ENCODE measurements at places on chromosomes 7 and 10.

DNA sequence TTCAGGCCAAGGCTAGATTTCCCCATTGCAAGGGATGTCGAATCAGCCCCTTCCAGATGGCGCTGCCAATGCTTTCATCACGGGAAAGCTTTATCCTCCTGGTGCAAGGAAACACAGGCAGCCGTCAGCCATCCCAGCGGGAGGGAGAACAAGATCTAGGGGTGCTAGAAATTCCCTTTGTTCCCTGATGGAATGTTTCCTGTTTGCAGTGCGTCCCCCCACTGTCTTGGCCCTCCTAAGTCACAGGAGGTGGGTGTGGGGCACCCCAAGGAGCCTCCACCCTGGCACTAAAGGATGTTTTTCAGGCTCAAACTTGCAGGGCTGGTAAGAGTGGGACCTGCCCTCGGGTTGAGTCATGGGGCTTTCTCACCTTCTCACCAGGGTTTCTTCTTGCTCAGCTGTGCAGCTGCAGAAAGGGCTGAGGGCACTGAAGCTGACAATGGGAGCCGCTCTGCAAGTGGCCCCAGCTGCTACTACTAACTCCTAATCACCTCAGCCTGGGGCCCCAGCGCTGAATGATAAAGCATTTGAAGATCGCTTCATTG is 103.6 kb downstream of the PRPF18 start:
- no peak for DNase-seq

- DNase-seq: no peak
Measured at GRCh38 chr7:39621784-39622411, 1.5 kb upstream of the RALA start.

DNA sequence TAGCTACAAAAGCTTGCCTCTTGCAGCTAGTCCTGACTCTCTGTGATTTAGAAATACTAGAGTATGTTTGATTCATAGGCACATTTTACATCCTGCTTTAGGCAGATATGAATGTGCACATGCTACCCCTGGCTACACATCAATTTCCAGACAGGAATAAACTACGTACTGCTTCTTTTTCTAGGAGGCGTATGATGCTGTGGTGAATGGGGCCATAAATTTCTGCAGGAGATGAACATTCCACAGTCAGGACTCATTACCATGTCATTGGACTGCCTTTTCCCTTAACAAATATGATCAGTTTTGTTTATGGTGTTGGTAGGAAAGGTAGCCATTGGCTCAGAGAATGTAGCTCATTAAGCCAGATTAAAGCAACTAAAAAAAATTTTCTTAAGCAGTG is 50.1 kb upstream of the IFRD1 start:
- no peak for DNase-seq

GRCh38 chr10:47109906-47110305 is 190.1 kb upstream of the GDF10 start:
- DNase-seq: no peak

DNA sequence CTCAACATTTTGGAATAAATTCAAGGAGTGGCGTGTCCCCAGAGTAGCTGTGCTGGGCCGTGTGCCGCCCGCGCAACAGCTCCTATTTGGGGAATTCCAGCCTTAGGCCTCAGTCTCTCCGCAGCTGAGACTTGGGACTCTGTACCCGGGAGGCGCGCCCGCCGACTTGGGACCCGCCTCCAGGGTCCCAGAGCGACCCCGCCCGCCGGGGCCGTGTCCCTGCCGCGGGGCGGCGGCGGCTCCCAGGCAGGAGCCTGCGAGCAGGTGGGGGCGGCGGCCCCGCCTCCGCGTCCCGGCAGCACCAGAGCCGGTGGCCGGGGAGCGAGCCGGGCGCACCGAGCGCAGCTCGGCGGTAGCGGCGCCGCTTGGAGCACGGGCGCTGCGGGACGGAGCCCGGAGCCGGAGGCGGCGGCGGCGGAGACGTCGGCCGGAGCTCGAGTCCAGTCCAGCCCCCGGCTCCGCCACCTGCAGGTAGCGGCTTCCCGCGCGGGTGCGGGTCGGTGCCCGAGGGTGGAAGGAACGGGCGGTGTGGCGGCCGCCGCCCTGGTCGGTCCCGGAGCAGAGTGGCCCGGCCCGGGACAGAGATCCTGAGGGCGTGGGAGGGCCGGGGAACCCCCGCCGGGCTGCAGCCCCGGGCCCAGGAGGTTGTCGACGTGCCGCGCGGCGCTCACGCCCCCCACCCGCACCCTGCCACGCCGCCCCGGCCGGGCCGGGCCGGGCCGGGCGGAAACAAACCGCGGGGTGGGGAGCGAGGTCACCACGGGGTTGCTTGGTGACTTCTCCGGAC is at the start of gene WIPF3:
Gene WIPF3 (plus strand): TSS at position 301 of the 787 bp plus-strand sequence. CDS start 28,217 bp downstream, outside the sequence.
- no peak for DNase-seq

GRCh38 chr10:31393844-31394243 is 74.8 kb downstream of the ZEB1 start:
- DNase-seq: no peak

DNA sequence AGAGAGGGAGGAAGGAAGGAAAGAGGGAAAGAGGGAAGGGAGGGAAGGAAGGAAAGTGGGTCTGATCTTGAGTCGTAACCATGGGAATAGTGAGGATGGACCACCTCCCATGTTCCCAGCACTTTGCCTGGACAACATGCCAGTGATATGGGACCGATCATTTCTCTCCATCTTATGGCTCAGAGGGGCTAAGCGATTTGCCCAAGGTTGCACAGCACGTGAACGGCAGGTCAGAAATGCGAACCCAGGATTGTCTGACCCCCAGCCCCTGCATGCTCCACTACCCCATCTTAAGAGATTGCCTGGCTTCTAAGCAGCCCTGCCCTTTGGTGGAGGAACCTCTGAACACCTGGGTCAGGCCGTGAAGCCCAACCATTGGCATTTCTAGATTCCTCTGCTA is 109.0 kb upstream of the CARD11 start:
- no peak for DNase-seq

GRCh38 chr10:23975431-23975830 is 233.5 kb upstream of the KIAA1217 start:
- no peak for DNase-seq

DNA sequence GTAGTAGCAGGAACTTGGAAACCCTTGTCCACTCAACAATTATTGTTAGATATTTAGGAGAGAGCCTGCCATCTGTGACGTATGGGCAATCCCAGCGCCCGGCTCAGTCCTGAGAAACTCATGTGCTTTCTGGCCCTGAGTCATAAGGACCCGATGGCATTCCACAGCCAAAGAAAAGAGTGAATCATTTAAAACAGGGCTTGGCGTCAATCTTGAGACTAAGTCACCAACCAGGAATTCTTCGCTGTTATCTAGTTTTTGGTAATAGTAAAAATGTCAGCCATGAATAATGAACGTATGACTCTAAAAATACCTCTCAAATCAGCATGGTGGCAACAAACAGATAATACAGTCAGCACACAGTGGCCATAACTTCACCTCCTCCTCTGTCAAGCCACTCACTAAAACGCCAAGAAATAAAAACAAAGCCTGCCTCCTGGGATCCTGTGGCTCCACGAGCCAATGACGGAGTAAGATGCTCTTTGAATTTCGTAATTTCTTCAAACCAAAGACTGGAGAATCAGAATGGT is 140.8 kb downstream of the ADAM12 start:
- no peak for DNase-seq

DNA sequence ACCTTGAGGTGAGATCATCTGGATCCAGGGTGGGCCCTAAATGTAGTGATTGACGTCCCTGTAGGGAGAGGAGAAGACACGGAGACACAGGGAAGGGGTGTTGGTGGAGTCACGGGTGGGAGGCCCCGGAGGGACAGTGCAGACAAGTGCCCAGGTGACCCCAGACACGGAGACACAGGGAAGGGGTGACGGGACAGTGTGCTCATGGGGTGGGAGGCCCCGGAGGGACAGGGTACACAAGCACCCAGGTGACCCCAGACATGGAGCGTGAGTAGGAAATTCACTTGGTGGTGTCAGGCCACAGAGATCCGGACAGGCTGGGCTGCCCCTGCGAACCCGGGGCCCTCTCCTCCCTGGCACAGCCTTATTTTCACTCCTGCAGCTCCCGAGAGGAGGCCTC is 176.9 kb downstream of the PTPRN2 start:
- DNase-seq: no peak

DNA sequence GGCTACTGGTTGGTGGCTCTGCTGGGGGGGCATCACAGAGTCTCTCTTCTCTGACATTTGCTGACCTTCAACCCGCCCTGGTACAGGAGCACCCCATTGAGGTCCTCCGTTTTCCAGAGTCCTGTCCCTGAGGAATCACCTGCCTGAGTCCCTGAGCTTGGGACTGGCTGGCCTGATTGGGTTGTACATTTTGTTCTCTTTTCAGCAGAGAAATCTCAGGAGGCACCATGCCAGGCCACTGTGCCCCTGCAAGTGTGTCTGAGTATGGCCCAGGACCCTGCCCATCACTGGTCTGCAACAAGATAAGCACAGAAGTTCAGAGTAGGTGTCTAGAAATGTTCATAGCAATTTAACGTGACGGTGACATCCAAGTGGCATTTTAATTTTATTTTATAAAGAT is 131.2 kb downstream of the CUX1 start:
- no peak for DNase-seq

Data from stimulated activated CD8-positive, alpha-beta memory T cell treated with anti-CD3 and anti-CD28 coated beads, Interleukin-2, amount 100 ng/mL, for 1 hour (primary cell).